ENCODE measurements at places on chromosomes 1 and 21.

- DNase-seq: no peak
Observed at GRCh38 chr1:197438010-197438790, 170.1 kb downstream of the CRB1 start.

DNA sequence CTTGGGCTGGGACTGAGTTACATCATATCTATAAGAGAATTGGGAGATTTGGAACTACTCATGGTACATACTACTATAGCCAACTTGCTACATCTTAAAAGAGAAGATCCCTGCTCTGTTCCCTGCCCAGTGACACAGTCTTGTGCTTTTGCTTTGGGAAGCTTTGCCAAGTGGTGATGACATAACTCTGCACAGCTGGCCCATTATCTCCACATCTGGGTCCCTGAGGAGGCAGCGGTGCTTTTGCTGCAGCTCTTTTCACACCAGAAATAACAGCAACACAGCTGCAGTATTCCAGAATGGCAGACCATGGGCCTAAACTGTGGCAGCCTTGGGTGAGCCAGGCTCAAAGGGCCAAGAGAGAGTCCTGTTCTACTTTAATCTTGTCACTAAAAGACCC lies 296.0 kb downstream of the HHAT start:
- no peak for DNase-seq

- DNase-seq: no peak
Observed at GRCh38 chr1:117205368-117205767, 5.4 kb downstream of the VTCN1 start.

GRCh38 chr1:165648919-165649572 lies 18.0 kb downstream of the MGST3 start:
- DNase-seq: no peak

DNA sequence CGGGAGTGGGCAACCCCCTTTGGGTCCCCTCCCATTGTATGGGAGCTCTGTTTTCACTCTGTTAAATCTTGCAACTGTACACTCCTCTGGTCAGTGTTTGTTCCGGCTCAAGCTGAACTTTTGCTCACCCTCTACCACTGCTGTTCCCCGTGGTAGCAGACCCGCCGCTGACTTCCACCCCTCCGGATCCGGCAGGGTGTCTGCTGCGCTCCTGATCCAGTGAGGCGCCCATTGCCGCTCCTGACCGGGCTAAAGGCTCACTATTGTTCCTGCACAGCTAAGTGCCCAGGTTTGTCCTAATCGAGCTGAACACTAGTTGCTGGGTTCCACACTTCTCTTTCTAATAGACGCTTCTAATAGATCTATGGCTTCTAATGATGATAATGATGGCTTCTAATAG lies 488.6 kb downstream of the MRPL39 start:
- DNase-seq: no peak

- no peak for DNase-seq
Observed at GRCh38 chr21:22056904-22057303, 1058.7 kb downstream of the NCAM2 start.

DNA sequence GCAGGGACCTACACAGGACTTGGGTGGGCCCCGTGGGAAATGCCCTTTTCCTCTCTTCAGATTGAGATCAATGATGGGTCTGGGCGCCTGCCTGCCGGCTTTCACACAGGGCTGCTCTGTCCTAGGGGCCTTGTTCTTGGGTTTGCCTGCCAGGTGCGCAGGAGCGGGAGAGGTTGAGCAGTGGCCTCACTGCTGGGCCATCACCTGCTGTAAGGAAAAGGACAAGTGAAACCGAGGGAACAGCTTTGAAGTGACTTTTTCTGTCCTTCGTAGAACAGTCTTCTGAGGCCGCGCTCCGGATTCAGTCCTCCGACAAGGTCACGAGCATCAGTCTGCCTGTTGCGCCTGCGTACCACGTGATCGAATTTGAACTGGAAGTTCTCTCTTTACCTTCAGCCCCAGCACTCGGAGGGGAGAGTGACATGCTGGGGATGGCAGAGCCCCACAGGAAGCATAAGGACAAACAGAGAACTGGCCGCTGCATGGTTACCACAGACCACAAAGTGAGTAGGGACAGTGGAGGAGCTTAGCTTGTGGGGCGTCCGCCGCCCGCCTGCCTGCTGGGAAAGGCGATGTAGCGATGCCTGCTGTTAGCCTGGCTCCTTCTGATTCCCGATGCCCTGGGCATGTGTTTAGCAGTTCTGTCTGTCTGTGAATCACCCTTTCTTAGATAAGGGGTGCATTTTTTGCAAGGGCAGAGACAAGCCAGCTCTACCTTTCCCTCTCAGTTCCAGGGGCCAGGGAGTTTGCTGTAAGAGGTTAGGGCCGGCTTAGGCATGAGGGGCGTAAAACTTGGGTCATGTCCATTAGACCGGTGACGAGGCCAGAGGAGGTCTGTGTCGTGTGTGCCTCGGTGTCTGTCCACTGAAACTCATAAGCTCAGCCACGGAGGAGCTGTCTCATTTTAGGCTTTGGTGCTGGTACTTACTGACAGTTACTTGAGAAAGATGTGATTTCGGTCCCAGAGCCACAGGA lies 19.5 kb upstream of the PWP2 start:
- no peak for DNase-seq

- DNase-seq: no peak
Observed at GRCh38 chr1:214551436-214552173, at the start of gene PTPN14. Gene PTPN14 (minus strand): TSS chr1:214551602. CDS start chr1:214464803, 86,799 bp downstream.

GRCh38 chr21:42006765-42007164 lies 3.4 kb downstream of the ZBTB21 start:
- DNase-seq: no peak

DNA sequence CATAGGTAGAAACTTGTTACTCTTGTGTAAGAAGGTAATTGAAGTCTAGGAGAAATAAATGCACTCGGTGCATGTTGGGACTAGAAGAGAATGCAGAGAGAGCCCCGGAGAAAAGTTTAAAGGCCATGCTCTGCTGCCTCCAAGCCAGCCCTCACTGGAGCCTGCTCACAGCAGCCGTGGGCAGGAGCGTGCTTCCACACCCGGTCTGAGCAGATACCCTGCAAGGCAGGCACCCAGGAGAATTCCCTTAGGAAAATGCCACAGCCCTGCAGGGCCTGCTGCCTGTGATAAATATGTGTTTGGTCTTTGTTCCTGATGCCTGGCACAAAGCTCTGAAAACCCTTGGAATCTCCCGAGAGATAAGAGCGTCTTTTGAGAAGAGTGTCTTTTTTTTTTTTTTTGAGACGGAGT lies 22.8 kb downstream of the C2CD2 start:
- no peak for DNase-seq

- no peak for DNase-seq
Observed at GRCh38 chr1:206020393-206021007, 3.2 kb downstream of the CTSE start.

GRCh38 chr1:46224966-46225365 lies 21.8 kb downstream of the LURAP1 start:
- no peak for DNase-seq

DNA sequence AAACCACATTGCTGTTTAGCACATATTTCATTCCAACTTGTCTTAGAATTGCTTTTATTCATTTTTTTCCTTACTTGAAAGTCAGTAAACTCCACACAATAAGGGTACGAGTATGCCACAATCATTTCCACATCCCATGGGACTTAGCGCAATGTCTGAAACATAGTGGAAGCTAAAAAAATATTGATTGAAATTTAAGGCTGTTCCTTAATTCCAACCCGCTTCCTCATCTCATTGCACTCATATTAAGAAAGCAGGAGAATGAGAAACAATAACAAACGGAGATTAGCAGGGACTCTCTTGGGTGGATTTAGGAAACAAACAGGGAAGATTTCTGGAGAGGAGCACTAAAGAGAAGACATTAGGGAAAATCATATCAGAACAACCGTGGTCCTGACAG lies 39.3 kb upstream of the RGS4 start:
- no peak for DNase-seq

GRCh38 chr1:27357281-27358037 lies 9.3 kb downstream of the MAP3K6 start:
- no peak for DNase-seq

DNA sequence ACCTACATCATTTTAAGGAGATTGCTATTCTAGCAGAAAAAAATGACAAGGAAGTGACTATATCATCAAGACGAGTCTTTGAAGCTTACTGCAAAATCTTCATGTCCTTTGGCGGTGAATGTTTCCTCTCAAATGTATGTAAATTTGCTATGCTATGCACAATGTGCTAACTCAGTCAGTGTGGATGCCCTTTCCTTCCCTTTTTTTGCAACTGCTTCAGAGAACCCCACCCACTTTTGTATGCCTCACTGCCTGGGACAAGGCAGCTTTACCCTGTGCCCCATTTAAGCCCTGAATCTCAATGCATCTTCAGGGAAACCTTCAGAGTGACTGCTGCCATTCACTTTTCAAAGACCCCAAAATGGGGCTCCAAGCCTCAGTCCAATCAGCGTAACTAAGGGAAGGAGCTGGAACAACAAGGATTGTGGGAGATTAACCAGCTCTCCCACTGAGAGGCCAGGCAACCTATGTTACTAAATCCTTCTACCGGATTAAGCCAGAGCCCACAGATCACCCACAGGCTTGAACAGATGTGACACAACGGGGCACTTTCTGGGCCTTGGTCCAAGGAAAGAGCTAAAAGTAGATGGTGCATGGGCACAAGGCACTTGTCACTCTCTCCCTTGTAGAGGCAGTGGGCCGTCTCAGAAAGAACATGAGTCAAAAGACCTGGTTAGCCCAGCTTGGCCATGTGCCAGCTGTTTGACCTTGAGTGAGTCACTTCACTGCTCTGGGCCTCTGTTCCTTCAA lies 154.4 kb downstream of the PLPP3 start:
- no peak for DNase-seq

- DNase-seq: no peak
Observed at GRCh38 chr1:19621274-19621950, 22.7 kb upstream of the NBL1 start.
